ENCODE measurements at places on chromosomes 6 and 20.

DNA sequence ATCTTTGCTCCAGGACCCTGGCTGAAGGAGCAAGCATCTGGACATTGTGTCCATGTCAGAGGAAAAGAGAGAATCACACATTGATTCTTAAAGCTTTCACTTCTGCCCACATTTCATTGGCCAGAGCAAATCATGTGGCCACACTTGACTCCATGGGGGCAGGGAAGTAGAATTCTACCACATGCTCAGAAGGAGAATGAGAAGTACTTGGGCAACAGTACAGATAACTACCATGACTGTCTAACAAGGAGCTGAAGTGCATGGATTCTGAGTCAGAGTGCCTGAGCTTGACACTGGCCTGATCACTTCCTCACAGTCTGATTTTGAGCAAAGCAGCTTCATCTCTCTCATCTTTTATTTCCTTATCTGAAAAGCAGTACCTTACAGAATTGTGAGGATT, 38.6 kb downstream of the GHRH start:
- H3K27ac ChIP-seq: no peak overlapping the region
- no peaks in the 10 kb centered on the region for H3K27me3 ChIP-seq

- H3K27me3 ChIP-seq: no peaks in the 10 kb centered on the region
- DNase-seq: no peak
- H3K4me1 ChIP-seq: no peaks in the 10 kb centered on the region
- no peak overlapping the region for H3K27ac ChIP-seq
Observed at GRCh38 chr20:61692479-61692878, 373.2 kb downstream of the TAF4 start.

DNA sequence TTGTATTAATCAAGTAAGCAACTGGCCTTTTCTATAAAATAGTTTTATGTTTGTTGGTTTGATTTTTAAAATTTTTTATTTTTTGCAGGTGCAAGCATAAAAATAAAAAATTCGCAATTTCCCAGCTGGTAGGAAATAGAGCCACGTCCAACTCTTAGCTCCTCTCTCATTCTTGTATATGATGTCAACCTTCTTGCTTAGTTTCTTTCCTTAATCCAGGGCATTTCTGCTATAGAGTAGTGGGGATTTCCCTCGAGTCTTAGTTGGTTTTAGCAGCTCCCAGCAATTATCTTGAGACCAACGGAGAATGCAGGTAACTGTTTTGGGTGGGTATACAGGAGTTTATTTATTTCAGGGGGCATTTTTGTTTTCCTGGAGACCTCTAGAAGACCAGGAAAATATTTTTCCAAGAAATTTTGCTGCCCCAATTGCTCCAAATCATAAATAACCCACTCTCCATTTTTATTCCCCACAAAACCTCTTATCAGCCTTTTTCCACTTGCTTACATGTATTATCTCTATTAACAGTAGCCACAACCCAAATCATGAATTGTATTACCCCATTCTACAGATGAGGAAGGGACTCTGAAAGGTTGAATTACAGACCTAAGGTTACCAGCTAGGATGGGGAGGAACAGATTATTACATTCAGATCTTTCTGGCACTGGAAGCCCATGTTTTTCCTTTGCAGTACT, 18.4 kb downstream of the PHACTR2 start:
- no peaks in the 10 kb centered on the region for H3K4me1 ChIP-seq
- DNase-seq: no peak
- H3K27me3 ChIP-seq: no peaks in the 10 kb centered on the region
- no peak overlapping the region for H3K27ac ChIP-seq
- no peak overlapping the region for H3K4me3 ChIP-seq
- H3K36me3 ChIP-seq: no peaks in the 10 kb centered on the region

DNA sequence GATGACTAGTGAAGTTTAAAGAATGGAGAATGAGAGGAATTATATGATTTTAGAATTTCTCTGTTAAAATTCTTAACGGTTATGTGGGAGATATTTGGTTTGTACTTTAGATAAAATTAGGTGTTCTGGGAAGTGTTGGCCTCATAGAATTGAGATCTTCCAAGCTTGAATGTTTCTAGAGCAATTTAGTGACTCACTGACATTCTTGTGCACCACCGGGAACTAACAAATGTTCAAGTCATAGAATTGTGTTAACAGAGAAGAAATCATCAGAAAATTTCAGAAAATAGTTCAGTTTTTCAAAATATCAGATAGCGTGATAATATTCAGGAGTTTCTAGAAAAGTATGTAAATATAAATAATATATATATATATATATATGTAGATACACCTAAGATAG, 67.9 kb upstream of the BMP5 start:
- no peaks in the 10 kb centered on the region for H3K4me1 ChIP-seq
- no peak overlapping the region for H3K4me3 ChIP-seq
- no peak overlapping the region for H3K27ac ChIP-seq
- H3K36me3 ChIP-seq: no peaks in the 10 kb centered on the region
- no peaks in the 10 kb centered on the region for H3K27me3 ChIP-seq
